ENCODE measurements at places on chromosomes 16 and 17. TPM values are rescaled to one million over a fixed set of nuclear protein-coding genes. Genes with fewer than 3 reads are reported as not detected.

GRCh38 chr16:53789137-53789536, 85.2 kb downstream of the FTO start:
- no peak for DNase-seq

DNA sequence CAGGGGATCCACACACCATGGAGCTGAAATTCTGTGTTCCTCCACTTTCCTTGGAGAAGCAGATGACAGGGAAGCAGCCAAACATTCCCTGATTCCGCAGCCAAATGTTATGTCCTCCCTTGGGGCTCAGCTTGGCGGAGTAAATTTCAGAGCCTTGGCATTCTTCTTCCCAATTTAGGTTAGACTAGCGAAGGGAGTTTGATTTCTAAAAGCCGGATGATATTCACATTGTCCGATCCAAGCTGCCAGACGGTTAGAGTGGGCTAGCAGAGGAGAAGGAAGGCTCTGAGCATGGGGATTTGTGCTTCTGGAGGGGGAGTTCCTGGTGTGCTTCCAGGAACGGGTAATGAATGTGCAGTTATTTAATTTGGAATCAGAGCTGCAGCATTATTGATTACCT, 380.4 kb upstream of the EEF2KMT start:
- DNase-seq: no peak

GRCh38 chr16:30349675-30350074, 5.4 kb downstream of the CD2BP2 start:
- DNase-seq: no peak

GRCh38 chr17:19705201-19705600, 11.2 kb downstream of the SLC47A2 start:
- DNase-seq: no peak

GRCh38 chr16:54579106-54579728, 292.6 kb upstream of the IRX3 start:
- no peak for DNase-seq

DNA sequence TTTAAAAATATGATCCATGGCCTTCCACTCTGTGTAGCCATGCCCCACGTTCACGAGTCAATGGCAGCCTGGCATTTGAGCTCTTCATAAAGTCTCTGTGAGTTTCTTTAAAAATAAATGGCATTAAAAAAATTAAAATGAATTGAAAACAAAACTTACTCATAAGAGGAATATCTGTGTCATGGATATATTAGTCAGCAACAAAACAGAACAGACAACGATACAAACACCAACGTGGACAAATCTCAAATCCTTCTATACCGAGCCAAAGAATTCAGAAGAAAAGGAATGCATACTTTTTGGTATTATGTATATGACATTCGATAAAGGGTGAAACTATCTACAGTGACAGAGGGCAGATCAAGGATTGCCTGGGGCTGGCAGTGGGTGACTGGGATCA, 8.2 kb upstream of the CMIP start:
- DNase-seq: no peak

- no peak for DNase-seq
Measured at GRCh38 chr16:27097800-27098230, 31.1 kb downstream of the C16orf82 start.

- no peak for DNase-seq
Measured at GRCh38 chr17:79047291-79047920, 23.4 kb downstream of the C1QTNF1 start.

GRCh38 chr16:82580298-82580890, 46.4 kb upstream of the CDH13 start:
- DNase-seq: peak; percentile 34

DNA sequence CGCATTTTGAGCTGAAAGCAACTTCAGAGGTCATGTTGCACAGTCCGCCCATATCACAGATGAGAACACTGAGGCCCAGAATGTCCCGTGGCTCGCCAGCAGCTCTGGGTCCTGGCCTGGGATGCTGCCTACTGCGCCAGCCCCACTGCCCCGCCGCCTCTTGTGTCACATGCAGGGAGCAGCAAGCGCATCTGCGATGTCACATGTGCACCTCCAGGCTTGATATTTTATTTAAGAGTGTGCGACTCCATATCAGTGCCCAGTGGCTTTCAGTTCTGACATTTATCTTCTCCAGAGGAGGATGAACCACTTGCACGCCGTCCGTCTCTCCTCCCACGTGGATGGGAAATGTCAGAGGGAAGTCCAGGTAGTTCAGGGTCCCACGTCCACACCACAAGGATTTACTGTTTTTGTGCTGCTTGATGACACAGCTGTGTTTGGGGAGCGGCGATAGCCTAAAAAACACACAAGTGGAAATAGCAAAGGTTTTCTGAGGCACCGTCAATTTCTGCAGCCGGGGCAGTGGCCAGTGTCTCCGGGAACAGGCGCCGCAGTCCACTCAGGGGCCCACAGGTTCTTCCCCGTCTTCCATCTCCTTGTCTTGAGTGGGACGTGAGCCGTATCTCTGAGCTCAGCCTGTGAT, 7.0 kb upstream of the RBFOX3 start:
- no peak for DNase-seq

GRCh38 chr17:64657610-64658125, 4.4 kb downstream of the SMURF2 start:
- DNase-seq: no peak

- DNase-seq: no peak
Measured at GRCh38 chr16:22625967-22626366, 115.3 kb downstream of the NPIPB5 start.

DNA sequence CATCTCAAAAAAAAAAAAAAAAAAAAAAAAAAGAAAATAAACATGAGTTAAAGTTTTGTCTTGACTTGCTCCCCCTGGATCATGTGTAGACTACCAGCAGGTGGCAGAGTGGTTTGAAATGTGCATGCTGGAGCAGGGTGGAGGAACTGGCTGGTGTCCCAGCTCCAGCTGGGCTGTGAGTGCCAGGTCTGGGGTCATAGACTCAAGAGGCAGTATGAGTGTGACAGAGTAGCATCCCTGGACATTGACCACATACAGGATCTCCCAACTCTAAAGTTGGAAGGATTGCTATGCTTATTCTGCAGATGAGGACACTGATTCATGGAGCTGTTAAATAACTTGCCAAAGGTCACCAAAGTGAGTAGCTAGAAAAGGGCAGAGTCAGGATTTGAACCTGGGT, 198.0 kb upstream of the MPHOSPH6 start:
- DNase-seq: peak; percentile 55

DNA sequence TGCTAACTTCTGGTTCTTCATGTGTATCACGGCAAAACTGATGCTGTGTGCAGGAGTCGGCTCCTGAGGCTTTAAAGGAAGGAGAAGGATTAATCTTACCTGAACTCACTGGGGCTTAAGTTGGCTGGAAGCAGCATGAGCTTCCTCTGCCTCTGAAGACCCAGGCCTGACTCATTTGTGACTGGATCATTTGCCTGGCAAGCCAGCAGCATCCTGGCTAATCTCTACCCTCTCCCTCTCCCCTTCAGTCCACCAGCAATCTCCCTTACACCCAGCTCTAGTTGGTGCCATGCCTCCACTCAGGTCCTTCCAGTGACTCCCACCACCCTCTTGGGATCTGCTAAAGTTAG, 150.3 kb downstream of the IRX3 start:
- no peak for DNase-seq

GRCh38 chr17:67707442-67707841, 10.3 kb upstream of the NOL11 start:
- no peak for DNase-seq

GRCh38 chr17:19883537-19884215, 15.9 kb upstream of the ULK2 start:
- DNase-seq: no peak

DNA sequence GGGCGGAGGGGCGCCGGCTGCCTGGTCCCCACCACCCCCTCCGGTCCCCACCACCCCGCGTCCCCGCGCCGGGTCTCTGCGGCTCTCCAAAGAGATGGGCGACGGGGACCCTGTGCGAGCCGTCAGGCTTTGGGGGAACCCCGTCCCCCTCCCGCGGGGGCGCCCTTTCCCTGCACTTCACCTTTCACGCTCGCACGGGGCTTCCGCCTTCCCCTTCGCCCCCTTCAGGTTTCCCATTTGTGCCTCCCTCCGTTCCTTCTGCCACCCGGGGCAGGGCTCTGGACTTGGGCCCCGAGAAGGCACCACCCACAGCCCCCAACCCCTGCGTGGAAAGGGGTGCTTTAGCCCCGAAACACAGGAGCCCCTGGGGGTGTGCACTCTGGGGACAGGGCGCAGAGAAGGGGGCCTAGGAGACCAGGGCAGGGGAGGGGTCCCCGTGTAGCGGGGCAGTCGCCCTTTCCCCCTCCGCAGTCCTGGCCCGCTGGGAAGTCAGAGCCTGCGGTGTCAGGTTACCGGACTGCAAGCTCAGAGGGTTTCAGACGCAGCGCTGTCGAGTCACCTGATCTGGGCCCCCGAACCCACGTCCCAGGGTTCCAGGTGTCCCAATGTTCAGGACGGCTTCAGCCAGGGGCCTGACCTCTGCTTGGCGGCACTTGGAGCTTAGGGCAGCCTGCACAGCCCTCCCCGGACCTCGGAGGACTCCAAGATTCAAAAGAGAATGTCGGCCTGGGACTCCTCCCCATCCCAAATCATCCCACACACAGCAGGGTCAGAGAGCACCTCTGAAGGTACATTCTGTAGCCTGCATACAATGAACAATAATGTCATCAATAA, 6.7 kb upstream of the CCDC92B start:
- no peak for DNase-seq

- no peak for DNase-seq
Measured at GRCh38 chr17:45429339-45430005, 3.2 kb downstream of the ARHGAP27 start.

- no peak for DNase-seq
Measured at GRCh38 chr17:30395398-30396022, 16.8 kb downstream of the CPD start.

DNA sequence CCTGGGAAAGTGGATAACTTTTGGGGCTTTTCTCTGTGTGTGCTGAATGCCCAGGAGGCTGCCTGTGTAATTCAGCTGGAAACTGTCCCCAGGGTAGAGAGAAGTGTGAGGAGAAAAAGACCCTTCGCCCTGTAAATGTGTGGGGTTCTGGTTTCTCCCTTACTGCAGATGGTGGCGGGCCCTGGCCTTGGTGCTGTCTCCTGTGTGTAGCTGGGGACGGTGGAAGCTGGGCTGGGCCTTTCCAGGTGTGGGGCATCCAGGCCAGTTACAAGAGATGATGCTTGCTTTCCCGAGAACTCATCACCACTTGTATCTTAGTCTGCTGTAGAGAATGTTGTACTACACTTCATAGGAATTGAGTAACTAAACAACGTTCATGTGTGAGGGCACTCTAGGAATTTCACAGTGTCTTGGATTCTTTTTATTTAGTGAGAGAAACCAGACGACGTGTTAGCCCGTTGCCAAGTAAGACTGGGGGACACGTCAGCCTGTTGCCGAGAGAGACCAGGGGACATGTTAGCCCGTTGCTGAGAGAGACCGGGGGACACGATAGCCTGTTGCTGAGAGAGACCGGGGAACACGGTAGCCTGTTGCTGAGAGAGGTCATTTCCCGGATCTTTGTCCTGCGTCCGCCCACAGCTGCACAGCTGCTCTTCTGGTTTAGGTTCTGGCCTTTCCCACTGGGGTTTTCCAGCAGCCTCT, 43.1 kb downstream of the TBCD start:
- DNase-seq: no peak

DNA sequence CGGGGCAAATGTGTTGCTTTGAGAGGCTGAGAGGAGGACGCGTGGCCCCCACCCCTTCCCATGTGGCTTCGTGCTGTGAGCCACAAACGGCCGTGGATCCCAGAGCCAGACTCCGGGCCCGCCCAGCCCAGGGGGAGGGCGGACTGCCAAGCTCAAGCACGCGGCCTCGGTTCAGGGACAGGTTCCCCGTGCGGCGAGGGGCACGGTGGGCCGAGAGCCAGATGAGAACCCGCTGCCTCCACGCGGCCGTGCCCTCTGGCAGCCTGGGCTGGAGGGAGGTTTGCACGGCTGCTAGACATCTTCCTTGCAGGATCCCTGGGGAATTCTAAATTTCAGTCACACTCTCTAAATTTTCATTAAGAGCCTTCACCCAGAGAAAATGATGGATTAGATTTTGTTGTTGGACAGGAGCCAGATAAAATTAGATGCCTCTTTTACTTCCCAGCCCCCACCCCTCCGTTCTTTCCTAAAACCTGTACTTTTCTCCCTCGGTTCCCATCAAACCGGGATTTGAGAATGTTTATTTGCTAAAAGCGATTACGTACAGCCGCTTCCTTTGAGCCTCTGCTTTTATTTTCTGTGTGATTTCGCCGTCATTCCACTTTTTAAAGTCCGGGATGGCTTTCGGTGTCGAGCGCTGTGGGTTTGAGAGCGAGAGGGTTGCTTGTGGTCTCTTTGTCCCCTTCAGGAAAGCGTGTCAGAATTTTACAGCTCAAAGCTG, 25.0 kb upstream of the GNG13 start:
- no peak for DNase-seq

GRCh38 chr17:75319904-75320691, 30.9 kb upstream of the SLC25A19 start:
- no peak for DNase-seq

GRCh38 chr16:66292241-66292935, 74.1 kb upstream of the CDH5 start:
- DNase-seq: no peak

- DNase-seq: peak; percentile 43
Measured at GRCh38 chr16:1707193-1707790, 1.3 kb downstream of the MAPK8IP3 start.

DNA sequence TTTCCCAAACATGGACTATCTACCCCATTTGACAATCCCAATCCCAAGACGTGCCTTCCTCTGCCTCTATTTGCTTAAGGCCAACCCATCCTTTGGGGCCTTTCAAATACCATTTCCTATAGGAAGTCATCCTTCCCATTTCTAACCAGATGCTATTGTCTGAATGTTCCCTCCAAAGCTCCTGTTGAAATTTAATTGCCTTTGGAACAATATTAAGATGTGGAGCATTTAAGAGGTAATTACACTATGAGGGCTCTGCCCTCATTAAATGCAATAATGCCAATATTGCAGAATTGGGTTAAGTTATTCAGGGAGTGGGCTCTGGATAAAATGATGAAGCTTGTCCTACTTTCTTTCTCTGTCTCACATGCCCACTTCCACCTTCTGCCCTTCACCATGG, 125.4 kb downstream of the ASIC2 start:
- no peak for DNase-seq

DNA sequence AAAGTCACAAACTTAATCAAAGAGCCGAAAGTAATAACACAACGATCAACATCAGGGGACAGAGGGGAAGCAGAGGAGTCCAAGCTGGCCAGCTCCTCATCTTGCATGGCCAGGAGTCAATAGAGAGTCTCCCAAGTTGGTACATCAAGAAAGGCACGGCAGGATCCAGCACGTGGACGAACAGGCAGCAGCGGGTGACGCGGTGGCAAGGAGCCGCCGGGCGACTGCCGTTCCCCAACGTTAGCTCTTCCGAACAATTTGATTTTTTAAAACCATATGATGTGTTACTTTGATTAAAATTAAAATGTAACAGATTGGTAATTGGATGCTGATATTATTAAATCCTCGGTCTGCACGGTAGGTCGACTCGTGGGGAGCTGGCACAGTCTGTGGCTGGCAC, 81.8 kb upstream of the DOC2B start:
- DNase-seq: no peak

GRCh38 chr17:43003542-43004172, 2.9 kb upstream of the IFI35 start:
- peak; percentile 60 for DNase-seq

MT4 gene
- total RNA-seq: not detected

TSPOAP1 gene
- 0.86 TPM for total RNA-seq

HLF gene
- total RNA-seq: 0.05 TPM

RDM1 gene
- total RNA-seq: 11.3 TPM

MMP28 gene
- total RNA-seq: 0.25 TPM

MT1G gene
- 1.5 TPM for total RNA-seq

NLRP1 gene
- total RNA-seq: 0.05 TPM

PMM2 gene
- total RNA-seq: 65.5 TPM

ITGB3 gene
- total RNA-seq: not detected

CIBAR2 gene
- not detected for total RNA-seq

KRTAP2-3 gene
- total RNA-seq: not detected

WNT9B gene
- not detected for total RNA-seq

MMP25 gene
- total RNA-seq: not detected

All from HT-29 (cell line).